ENCODE measurements at places on chromosomes 11 and 22.

DNA sequence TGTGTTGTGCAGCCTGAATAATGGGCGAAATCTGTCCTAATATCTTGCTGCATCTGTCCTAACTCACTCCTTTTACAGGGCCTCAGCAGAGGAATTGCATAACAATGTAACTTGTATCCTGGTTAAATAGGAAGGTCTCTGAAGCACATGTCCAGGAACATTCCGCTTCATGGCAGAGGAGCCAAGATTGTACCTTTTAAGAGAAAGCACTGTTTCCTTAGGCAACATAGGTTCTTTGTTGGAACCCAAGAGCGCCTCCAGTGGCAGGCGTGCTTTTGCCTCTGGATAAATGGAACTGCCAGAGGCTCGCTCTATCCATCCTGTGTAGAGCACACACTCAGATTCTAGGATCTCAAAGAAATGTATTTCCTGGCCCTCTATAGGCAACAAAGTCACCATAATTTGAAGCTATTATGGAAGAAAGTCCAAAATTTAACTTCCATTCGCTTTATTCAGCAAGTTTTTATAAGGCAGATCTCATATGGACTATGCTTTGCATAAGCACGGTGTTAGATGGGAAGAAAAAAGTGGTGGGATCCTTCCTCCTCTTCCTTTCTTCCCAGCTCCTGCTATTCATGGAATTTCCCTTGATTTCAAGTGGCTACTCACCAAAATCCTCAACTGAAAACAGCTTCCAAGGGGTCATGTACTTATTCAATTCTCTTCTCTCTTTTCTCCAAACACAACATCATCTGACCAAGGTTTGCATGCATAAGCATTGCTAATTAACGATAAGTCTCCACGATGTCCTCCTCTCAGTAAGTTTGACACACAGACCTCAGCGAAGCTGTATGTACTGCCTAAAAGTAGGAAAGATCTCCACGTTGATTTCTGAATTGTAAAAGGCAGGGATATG, at the start of gene BLID:
TSS of gene BLID (minus strand) at position 692 of the 856 bp plus-strand sequence. CDS start at position 399, 293 bp downstream.
- DNase-seq: no peak

GRCh38 chr11:22343371-22344032, 5.3 kb downstream of the SLC17A6 start:
- no peak for DNase-seq

- no peak for DNase-seq
These were observed 12.4 kb downstream of the SLC25A18 start for GRCh38 chr22:17575681-17576080.

- DNase-seq: no peak
These were observed 15.9 kb downstream of the MOGAT2 start for GRCh38 chr11:75733431-75734107.

- DNase-seq: no peak
These were observed 14.0 kb downstream of the P4HA3 start for GRCh38 chr11:74297484-74297883.

DNA sequence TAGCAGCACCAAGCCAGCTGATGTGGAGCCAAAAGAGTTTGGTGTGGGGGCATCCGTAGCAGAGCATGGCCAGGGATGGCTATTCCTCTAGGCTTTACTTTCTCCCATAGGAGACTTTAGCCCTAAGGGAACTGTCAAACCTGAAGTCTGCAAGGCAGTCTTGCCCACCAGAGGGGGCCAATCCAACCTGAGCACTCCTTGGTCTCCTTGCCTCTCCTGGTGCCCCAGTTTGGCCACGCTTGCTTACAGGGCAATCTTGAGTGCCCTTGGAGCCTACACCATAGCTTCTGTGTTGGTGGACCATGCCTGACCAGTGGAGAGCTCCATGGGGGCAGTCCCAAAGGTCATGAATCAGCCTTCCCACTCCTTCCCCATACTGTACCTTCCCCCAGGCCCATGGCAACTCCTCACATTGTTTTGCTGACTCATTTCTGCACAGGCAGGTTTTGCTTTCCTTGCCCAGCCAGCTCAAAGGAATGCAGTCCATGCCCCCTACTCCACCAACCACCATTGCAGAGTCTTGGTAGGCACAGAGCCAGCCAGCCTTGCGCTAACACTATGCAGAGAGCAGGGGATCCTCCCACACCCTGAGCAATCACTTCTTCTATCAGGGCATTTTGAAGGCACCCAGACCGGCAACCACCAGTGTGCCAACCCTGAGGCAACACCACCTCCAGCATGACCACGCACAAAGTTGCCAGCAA, 1421.2 kb upstream of the RAG2 start:
- no peak for DNase-seq

GRCh38 chr22:43707648-43708047, 104.5 kb downstream of the EFCAB6 start:
- DNase-seq: no peak

- DNase-seq: no peak
These were observed 55.6 kb downstream of the TCF20 start for GRCh38 chr22:42214633-42215415.

DNA sequence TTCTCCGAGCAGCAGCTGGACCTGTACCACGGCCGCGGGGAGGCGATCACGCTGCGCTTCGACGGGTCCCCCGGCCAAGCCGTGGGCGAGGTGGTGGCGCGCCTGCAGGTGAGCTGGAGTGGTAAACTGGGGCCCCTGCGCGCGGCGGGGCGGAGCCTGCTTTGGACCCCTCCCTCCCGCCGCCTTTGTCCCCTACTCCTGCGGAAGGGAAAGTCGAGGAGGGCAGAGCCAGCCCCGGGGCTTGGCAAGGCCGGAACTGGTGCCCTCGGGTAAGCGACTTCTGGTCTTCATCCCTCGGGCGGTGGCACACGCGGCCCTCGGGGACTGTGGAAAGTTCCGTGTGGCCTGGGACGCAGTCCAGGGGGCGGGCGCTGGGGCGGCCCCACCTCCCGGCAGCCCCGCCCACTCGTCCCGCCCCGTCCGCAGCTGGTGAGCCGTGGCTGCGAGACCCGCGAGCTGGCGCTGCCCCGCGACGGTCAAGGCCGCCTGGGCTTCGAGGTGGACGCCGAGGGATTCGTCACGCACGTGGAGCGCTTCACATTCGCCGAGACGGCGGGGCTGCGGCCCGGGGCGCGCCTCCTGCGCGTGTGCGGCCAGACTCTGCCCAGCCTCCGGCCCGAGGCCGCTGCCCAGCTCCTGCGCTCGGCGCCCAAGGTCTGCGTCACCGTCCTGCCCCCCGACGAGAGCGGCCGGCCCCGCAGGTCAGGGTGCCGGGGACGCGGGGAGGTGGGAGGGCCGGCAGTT, 9.2 kb downstream of the SIPA1 start:
- DNase-seq: no peak

GRCh38 chr11:60792521-60792920, 7.4 kb downstream of the MS4A10 start:
- no peak for DNase-seq

GRCh38 chr11:75398906-75399305, 412 bp upstream of the RPS3 start:
- DNase-seq: no peak

- DNase-seq: no peak
These were observed 15.9 kb upstream of the EI24 start for GRCh38 chr11:125553357-125553756.

DNA sequence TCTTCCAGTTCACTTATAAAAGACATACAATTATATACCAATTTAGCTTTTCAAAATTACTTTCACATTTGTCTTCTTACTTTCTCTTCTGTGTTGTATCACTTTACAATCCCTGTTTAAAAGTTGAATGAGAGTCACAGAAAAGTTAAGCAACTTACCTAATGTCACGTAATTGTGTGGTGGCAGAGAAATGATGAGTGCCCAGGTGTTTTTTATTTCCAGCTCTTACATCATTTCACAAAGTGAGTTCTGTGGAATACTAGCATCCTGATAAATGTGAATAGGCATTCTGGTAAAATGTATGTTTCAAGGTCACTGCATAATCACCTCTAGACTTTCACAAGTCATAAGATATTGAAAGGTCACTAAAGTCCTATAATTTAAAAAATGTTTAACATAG, 133.0 kb upstream of the FIBIN start:
- no peak for DNase-seq

DNA sequence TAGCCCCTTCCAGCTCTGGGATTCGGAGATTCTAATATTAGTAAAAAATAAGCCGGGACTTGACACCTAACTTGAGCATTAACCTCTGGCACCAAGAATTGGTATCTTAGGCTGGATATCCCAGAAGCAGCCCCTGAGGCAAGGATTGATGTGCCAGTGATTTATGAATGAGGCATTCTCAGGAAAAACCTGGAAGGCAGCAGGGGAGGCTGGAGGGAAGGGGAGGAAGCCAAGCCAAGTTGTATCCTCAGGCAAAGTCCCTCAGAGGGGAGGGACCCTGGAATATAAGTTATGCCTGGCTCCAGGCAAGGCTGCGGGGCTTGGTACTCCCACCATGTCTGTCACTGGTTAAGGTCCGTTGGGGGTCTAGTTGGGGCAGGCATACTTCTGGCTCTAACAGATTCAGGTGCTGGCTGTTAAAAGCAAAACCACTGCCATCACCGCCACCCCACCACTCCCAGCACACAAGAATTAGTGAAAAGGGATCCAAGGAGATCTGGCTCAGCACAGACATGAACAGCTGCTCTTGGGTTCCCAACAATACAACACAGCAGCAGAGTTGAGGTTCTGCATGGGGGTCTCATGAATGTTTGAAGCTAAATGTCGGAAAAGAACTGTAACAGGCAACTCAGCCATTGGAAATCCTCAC, 29.8 kb downstream of the LMO2 start:
- no peak for DNase-seq

DNA sequence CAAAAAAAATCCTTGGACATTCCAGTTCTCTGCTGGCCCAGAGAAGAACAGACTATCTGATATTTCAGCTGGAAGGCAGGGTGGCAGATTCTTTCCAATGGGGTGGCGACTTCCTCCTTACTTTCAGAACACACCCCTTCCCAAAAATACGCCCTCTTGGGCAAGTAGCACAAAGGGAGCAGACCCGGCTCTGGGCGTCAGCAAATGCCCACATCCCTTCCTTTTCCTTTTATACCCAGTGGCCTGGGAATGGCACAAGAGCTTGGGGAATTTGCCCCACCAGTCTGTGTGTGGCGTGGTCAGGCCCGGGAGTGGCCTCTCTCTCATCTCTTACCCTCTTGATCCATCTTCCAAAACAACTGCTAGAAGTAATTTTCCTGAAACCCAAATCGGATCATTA, 33.0 kb upstream of the NUP160 start:
- DNase-seq: no peak

- DNase-seq: no peak
These were observed 1.0 kb downstream of the PGGHG start for GRCh38 chr11:289712-290620.

GRCh38 chr11:17014833-17015626, 816 bp upstream of the PLEKHA7 start:
- peak; percentile 16 for DNase-seq

DNA sequence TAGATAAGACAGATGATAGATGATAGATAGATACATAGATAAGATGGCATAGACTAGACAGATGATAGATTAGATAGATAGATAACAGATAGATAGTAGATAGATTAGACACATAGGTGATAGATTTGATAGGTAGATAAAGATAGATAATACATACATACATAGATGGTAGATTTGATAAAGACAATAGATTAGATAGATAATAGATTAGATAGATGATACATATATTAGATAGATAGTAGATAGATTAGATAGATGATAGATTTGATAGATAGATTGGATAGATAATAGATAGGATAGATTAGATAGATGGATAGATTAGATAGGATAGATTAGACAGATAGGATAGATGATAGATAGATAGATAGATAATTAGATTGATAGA, 327.6 kb downstream of the BRD1 start:
- DNase-seq: no peak

DNA sequence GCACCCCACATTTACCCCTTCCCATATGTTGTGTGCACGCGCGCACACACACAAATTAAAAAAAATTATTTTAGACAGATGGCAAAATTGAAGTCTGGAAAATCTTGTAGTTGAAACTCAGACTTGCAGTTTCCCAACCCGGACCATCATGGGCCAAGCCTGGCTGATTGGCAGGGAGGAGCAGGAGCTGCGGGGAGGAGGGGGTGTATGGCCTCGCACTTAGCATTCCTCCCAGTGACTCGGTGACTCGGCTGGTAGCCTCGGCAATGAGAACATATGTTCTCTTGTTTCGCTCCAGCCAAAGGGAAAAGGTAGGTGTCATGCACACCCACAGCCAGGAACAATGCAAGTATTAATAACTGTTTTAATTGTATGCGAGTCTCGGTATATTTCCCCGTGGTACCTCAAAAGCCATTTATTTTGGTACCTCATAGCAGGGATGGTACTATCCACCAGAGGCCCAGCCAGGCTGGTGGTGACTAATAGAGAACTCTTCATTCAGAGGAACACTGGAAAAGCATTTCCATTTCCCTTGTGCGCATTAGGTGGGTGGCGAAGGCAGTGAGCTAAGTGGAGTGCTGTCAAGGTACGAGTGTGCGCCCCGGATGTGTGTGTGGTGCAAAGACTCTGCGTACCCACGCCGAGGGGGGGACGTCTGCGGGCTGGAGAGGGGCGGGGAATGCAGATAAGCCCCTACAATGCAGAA, 92.5 kb downstream of the DSCAML1 start:
- DNase-seq: no peak

DNA sequence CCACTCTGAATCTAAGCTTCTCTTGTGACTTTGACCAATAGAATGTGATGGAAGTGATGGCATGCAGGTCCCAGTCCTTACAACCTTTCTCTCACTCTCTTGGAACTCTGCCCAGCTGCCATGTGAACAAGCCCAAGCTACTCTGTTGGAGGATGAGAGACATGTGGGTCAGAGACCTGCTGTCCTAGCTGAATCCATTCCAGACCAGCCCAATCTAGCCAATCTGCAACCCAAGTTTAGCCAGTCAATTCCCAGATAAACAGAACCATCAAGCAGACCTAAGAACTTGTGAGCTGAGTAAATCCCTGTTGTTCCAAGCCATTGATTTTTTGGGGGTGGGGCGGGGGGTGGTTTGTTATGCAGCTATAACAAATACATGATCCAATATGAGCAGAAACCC, 69.2 kb upstream of the GRK3 start:
- no peak for DNase-seq

- no peak for DNase-seq
These were observed 287 bp downstream of the RPS13 start for GRCh38 chr11:17077240-17077519.

- DNase-seq: no peak
These were observed 528.1 kb downstream of the DLG2 start for GRCh38 chr11:85098996-85099395.

GRCh38 chr11:19995145-19995544, 165.1 kb downstream of the DBX1 start:
- DNase-seq: no peak

- no peak for DNase-seq
These were observed 30.3 kb downstream of the NF2 start for GRCh38 chr22:29633514-29634312.

- DNase-seq: no peak
These were observed 86.3 kb upstream of the PRR5 start for GRCh38 chr22:44615602-44616180.

All from T-helper 2 cell treated with Interferon-gamma antibody and Interleukin-4, amounts not matched to agents 5 μg/mL and 100 μg/mL, for 36 hours (primary cell).